ENCODE measurements at places on chromosomes 4 and X.

DNA sequence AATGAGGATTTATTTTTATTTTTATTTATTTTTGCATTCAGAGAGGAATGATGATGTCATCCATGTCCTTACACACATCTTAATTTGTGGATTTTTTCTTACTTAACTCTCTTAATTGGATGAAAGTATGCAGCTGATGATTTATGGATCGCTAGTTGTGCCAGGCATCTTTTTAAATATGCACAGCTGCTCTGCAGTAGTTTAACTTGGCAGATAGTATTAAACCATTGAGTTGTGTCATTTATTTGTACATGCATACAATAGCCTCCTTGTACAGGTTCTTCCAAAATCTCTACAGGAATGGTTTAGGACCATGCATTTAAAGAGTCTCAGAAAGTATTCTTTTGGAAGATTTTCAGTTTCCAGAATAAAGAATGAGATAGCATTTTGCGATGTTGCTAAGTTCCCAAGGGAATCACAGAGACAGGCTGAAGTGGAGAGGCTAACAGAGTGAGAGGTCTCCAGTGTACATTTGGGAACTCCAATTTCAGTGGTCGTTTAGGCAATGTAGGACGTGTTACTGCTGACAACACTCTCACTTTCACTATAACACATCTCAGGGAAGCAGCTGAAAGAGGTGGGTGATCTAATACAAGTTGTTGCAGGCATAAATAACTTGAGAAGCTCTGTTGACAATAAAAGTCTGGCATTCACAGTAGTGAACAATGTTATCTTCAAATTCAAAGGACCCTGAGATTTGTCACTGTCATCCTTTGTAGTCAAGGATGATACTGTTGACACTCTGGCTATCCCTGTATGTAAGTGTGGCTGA, 49.9 kb upstream of the SCRG1 start:
- peak overlapping the region; percentile 41 for H3K27ac ChIP-seq
- peaks cover 19% of the 10 kb centered on the region for H3K4me1 ChIP-seq
- no peak for DNase-seq
- H3K4me3 ChIP-seq = peak overlapping the region; percentile 6

DNA sequence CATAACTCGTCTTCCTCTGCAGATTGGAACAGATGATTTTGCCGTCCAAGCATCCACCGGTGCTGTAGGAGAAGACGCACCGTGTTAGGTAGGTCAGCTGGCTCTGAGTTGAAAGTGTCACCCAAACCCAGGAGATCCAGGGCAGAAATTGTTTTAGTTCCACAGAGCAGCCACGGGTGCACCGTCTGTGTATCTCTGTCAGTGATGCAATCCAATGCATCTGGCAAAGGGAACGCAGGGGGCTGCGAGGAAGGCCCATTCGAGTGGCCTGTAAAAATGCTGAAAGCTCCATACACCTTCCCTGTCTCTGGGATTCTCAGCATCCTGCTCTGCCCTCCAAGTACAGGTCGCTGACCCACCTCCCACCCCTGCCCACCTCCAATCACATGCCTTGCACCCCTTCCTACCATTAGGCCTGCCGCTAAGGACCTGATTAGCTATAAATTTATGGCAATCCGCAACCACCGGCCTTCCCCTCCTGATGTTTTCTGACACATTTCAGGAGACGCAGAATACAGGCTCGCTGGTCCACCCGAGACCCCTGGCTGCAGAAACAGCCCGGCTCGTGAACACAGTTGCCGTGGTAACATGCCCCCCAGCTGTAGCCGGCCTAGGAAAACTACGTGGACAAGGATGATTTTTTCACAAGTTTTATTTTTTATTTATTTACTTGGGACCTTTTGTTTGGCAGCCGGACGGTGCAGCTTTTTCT, 39.7 kb upstream of the SHOX start:
- no peaks in the 10 kb centered on the region for H3K4me1 ChIP-seq
- no peaks in the 10 kb centered on the region for H3K27me3 ChIP-seq
- no peak overlapping the region for H3K27ac ChIP-seq

- H3K27me3 ChIP-seq = no peaks in the 10 kb centered on the region
- no peak for DNase-seq
- H3K4me1 ChIP-seq = no peaks in the 10 kb centered on the region
- no peak overlapping the region for H3K4me3 ChIP-seq
Observed at GRCh38 chr4:110245577-110245976, 47.2 kb upstream of the ELOVL6 start.

DNA sequence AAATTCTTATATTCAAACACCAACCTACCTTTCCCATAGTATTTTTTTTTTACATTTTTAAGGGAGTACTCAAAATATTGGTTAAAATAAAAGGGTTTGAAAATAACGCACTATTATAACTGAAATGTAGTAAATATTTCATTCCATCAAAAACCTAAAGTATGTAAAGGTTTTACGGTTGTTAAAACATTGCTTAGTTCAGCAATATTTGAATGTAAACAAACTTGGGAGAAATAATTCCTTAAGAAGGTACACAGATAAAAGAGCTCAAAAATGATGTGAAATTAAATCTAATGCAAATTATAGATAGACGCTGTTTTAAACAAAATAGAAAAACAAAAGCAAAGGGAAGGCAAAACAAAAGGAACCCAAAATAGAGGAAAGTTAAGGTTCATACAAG, 1476.9 kb downstream of the PCDH18 start:
- no peak overlapping the region for H3K27ac ChIP-seq
- H3K4me1 ChIP-seq = no peaks in the 10 kb centered on the region
- DNase-seq = no peak
- no peaks in the 10 kb centered on the region for H3K27me3 ChIP-seq
- no peak overlapping the region for H3K4me3 ChIP-seq

GRCh38 chr4:37715889-37716402, 29.8 kb upstream of the RELL1 start:
- H3K27ac ChIP-seq = no peak overlapping the region
- no peak for DNase-seq

GRCh38 chrX:150503898-150504219, 64.6 kb upstream of the MTM1 start:
- H3K36me3 ChIP-seq = no peaks in the 10 kb centered on the region
- no peak for DNase-seq
- H3K4me1 ChIP-seq = peaks cover 11% of the 10 kb centered on the region
- H3K4me3 ChIP-seq = no peak overlapping the region

DNA sequence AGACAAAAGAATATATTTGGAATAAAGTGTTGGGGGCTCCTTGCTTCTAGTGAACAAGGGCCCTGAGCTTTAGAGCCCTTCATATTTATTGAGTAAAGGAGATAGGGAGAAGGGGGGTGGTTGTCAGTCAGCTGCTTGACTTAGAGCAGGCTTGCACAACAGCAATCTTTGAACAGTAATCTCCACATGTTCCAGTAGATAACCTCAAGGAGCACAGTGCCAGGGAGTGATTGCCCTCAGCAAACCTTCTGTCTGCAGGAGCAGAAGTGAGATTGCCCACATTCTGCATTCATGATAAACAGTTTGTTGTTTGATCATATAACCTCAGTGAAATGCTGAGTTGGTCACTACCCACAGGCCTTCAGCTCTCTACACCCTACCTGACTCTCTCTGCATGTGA, 205.8 kb upstream of the CXCL13 start:
- H3K27me3 ChIP-seq = no peaks in the 10 kb centered on the region
- H3K27ac ChIP-seq = no peak overlapping the region
- H3K4me1 ChIP-seq = no peaks in the 10 kb centered on the region
- DNase-seq = no peak
- no peak overlapping the region for H3K4me3 ChIP-seq

GRCh38 chrX:150649096-150649870, 43.9 kb upstream of the MTMR1 start:
- no peak overlapping the region for H3K27ac ChIP-seq
- H3K36me3 ChIP-seq = no peaks in the 10 kb centered on the region
- no peak overlapping the region for H3K4me3 ChIP-seq
- no peak for DNase-seq

GRCh38 chr4:107562316-107562715, 157.7 kb downstream of the PAPSS1 start:
- H3K27me3 ChIP-seq = no peaks in the 10 kb centered on the region
- no peak overlapping the region for H3K27ac ChIP-seq

DNA sequence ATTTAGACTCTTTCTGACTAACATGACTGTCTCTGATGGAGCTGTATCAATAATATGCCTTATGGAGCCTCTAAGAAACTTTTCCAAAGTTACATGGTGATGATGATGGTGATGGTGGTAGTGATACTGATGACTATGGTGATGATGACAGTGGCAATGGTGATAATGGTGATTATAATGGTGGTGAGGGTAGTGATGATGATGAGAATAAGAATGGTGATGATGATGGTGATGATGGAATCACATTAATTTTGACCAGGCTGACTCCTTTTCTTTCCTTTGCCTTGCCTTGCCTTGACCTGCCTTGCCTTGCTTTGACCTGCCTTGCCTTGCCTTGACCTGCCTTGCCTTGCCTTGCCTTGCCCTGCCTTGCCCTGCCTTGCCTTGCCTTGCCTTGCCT, 31.7 kb upstream of the AREG start:
- no peaks in the 10 kb centered on the region for H3K36me3 ChIP-seq
- H3K27ac ChIP-seq = no peak overlapping the region
- H3K4me1 ChIP-seq = no peaks in the 10 kb centered on the region
- DNase-seq = no peak
- H3K4me3 ChIP-seq = no peak overlapping the region

GRCh38 chr4:786074-786741, 39.7 kb downstream of the CPLX1 start:
- H3K36me3 ChIP-seq = no peaks in the 10 kb centered on the region
- peaks cover 21% of the 10 kb centered on the region for H3K27me3 ChIP-seq
- H3K4me1 ChIP-seq = peaks cover 13% of the 10 kb centered on the region
- H3K27ac ChIP-seq = peak overlapping the region; percentile 14
- DNase-seq = no peak
